ENCODE measurements at places on chromosomes 4 and X.
A peak's percentile ranks its signal among the peaks of the same experiment; 100 is the strongest.

DNA sequence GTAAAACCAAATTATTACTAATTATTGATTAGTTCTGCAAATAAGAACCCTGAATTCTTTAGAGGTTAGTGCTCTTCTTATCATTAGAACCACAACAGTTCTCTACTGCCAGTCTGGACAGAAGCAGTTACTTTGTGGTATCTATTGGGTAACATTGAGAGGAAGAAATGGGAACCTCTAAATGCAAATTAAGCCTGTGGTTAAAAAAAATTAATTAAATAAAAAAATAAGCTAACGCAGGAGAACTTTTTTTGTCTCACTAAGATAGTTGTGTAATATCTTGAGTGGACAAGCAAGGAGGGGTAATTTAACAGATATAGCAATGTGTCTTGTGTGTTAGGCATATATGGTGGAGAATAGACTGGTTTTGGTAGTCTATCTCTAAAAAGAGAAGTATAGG, 32.9 kb upstream of the TET2 start:
- no peak for DNase-seq

DNA sequence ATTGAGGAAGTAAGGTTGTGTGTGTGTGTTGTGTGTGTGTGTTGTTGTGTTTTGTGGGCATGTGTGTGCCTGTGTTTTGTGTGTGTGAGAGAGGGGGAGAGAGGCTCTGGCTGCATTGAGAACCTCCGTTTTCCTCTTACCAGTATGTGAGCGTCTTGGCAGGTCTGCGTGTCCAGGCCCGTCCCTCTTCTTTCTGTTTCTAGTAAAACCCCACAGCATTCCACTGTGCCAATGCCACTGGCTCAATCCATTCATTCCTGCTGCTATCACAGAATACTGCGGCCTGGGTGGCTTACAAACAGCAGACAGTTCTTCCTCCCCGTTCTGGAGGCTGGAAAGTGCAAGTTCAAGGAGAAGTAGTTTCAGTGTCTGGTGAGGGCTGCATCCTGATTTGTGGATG, 15.5 kb upstream of the HTRA3 start:
- DNase-seq, result no peak

DNA sequence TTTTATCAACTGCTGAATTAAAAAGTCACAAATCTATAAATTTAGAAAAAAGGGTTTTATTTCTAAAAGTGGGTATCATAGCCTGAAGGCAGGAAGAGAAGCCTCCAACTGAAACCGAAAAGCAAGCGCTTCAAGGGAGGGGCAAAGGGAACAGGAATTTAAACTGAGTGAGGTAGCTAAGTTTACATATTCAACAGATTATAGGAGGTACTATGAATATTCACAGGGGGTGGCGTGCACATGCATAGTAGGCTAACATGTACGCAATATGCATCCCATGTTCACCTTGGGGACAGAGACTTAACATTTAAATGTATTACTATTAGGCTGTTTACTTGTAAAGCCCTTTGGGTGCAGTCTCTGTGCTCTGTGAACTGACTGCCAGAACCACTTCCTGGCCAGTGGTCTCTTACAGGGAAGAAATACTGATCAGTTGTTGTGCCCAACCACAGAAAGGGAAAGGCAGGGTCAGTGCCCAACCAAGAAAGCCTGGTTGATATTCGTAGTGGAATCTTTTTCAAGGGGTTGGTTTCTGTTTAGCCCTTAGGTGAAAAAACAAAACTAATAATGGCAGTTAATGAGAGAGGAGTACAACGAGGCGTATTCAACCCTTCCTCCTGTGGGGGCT, 168.7 kb upstream of the GALNTL6 start:
- DNase-seq, result no peak

DNA sequence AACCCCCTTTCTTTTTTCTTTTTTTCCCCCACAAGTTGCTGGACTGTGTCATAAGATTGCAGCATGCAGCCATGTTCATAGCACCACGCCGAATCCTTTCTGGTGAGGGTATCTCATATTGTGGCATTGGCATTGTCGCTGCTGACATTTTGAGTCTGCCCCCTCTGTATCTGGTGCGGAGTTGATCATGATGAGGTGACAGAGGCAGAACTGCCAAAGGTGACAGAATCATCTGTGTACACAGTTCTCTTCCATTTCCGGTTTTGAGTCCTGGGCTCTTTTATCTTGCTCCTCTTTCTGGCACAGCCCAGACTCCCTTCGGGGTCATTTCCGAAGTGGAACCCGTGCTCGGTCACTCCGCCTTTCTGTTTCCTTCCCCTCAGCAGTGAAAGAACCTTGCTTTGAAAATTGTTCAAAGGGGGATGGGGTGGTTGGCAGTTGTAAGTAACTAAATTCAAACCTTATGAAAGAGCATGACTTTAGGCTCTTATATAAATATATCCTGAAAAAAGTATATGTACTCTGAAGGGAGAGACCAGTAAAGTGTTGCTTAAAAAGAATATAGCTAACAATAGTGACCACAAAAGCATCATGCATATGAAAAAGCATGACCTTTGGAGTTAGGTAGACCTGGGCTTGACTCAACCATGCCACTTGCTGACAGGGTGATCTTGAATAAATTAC, 55.0 kb upstream of the BMP2K start:
- peak; percentile 4 for DNase-seq

DNA sequence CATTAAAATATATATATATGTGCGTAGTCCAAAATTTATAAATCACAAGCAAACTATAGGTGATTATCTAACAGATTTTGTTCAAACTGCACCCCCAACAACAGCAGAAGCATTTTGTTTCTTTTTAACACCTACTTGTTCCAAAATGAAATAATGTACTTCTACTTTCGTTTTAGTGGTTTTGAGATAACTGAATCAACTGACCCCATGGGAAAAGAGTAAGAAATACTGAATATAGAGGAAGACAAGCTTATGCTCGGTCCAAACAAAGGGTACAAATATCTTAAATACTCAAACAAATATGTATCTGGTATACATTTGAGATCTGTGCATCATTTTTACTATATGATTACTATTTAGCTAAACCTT, 22.4 kb downstream of the MAP7D3 start:
- DNase-seq, result no peak

- DNase-seq, result no peak
Measured at GRCh38 chrX:48794911-48795515, 6.9 kb upstream of the HDAC6 start.

DNA sequence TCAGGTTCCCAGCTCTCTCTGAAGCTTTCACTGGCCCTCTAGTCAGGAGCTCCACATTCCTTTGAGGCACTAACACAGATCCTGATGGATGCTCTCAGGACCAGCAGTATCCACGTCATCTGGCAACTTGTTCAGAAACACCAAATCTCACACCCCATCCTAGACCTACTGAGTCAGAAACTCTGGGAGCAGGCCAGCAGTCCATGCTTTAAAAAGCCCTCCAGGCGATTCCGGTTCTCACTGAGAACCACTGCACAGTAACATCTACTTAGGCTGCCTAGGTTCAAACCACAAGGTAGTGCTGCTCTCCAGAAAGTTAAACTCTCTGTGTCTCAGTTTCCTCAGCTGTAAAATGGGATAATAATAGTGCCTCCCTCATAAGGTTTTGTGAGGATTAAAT, 55.3 kb downstream of the CCDC158 start:
- DNase-seq, result no peak

DNA sequence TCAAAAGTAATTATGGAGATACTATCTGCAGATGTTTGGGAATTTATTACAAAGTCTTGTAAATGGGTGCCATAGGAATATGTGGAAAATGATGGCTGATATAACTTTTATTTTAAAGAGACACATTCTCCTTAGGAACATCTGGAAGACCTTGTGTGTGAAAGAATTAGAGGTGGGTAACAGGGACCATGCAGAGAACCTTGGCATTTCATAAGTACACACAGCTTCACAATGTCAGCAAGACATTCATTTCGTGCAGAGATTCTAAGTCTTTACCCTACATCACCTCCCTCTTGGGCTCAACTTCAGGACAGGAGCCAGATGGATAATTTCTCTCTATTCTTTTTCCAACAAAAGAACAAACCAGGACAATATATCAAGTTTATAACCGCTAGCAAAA, 458.1 kb upstream of the INTU start:
- DNase-seq, result no peak

- DNase-seq, result no peak
Measured at GRCh38 chrX:78383594-78383993, 56.2 kb upstream of the CYSLTR1 start.

DNA sequence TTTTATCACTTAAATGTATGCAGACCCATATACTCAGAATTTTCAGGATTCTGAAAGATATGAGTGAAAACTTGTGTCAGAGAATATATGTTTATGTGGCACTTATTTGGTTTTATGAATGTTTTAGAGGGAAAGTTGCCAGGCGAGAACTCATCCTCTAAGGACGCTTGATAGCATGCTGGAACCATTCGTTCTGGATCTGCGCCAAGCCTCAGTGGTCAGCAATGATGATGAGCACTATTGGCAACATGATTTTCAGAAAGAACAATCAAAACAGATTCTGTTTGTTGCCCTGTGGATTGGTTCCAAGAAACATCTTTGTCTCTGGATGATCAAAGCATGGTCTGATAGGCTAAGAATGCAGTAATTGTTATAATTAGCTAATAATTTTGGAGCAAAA, 32.1 kb upstream of the RAPGEF2 start:
- DNase-seq, result no peak

- no peak for DNase-seq
Measured at GRCh38 chr4:109990261-109991257, 77.9 kb downstream of the EGF start.

- DNase-seq, result no peak
Measured at GRCh38 chr4:96093057-96093456, 253.2 kb downstream of the PDHA2 start.

DNA sequence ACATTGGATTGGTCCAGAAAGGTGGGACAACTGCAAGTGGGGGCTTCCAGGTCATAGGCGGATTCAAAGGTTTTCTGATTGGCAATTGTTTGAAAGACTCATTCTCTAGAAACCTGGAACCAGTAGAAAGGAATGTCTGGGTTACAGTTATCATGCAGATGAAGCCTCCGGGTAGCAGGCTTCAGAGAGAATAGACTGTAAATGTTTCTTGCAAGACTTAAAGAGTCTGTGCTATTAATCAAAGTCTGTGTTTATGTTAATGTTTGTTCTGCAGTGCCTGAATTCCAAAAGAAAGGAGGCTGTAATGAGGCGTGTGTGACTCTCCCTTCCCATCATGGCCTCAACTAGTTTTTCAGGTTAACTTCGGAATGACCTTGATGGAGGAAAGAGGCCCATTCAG, 43.9 kb upstream of the GC start:
- no peak for DNase-seq

DNA sequence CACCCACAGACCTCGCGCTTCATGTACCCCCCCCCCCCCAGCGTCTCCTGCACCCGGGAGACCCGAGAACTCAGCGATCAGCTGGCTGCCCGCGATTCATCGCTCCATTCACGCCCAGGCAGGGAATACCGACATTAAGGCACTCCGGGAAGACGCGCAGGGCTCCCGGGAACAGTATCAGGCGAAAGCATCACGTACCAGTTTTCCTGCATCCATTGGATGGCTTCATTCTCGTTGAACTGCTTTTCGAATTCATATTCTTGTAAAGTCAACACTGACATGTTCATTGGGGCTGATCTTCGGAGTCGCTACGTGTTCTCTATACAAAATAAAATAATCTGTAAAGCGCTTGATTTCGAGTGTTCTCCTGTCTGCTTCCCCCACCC, 373 bp downstream of the ELOVL6 start:
- no peak for DNase-seq

- DNase-seq, result no peak
Measured at GRCh38 chr4:91426725-91427124, 877.0 kb upstream of the GRID2 start.

DNA sequence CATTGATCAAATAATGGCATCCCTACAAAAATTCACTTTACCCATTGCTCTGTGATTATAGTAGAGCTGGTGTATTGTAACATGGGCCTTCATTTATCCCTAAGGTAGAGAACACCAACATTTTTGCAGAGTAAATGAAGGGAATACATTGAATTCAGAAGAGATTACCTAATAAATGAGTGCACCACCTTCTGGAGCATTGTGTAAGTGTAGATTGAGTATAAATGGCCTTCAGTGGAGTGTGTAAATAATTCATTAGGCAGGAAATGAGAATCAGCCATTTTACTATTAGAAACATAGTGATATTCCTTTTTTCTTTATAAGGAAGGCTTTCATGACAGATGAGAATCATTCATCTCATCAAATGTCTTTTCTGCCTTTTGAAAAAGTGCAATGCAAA, 155.8 kb downstream of the FAM47B start:
- no peak for DNase-seq

GRCh38 chr4:5019796-5020195, 538 bp upstream of the CYTL1 start:
- DNase-seq, result no peak

GRCh38 chr4:107472265-107472948, 247.6 kb downstream of the PAPSS1 start:
- no peak for DNase-seq

DNA sequence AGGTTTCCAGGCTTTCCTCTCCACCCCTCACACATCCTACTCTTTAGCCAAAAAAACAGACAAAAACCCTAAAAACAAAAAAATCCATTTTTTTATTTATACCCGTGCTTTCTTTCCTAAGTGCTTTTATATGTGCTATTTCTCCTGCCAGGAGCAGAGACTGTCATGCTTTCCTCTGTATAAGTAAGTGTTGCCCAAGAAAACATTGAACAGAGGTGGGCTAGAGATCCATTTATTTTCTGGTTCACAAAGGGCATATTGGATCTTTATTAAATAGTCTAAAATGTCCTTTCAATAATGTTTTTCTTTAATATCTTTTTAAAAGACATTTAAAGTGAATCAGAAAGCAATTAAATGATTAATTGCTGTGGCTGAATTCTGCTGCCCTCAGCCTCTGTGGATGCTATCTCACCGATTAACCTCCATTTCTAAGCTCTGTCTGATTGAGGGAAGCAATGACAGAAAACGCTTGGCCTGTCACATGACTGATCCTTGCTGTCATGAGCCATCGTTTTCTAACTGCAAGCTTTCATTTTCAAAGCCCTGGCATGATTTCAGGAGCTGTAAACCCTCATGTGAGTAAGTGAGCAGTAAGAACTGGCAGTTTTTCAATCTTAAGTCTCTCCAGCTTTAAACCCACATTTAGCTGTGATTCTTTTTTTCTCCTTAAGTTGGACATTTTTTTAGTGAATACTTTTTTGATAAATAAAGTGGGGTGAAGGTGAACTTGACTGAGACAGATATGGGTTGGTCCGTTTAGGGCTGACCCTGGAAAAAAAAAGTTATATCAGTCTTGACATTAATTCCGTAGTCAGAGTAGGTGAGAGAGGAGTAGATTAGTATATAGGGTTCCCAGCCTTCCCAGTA, 180.7 kb upstream of the PGRMC2 start:
- DNase-seq, result no peak

All from stimulated activated CD4-positive, alpha-beta T cell treated with anti-CD3 and anti-CD28 coated beads, Interleukin-4, amount 100 ng/mL, for 24 hours (primary cell).